Iris pigment epithelial cell (primary cell): ENCODE measurements at places on chromosomes 3 and 15.

DNA sequence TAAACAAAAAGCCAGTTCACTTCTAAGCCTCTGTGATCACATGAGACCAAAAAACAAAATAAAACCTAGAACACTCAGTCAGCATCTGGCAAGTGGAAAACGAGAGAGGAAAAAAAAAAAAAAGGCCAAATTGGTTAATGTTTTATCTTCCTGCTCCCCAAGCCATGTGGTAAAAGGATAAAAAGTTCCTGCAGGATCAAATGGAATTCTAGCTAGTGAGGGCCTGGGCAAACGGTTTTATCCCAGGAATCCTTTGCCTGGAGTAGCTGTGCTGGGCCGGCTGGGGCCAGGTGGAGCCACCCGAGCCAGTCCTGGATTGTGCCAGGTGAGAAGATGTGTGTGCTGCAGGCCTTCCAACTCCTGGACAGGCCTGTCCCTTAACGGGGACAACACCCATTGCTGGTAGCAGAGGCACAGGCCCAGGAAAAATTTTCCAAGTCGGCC lies 13.2 kb downstream of the SMAD6 start:
- no peak for DNase-seq

DNA sequence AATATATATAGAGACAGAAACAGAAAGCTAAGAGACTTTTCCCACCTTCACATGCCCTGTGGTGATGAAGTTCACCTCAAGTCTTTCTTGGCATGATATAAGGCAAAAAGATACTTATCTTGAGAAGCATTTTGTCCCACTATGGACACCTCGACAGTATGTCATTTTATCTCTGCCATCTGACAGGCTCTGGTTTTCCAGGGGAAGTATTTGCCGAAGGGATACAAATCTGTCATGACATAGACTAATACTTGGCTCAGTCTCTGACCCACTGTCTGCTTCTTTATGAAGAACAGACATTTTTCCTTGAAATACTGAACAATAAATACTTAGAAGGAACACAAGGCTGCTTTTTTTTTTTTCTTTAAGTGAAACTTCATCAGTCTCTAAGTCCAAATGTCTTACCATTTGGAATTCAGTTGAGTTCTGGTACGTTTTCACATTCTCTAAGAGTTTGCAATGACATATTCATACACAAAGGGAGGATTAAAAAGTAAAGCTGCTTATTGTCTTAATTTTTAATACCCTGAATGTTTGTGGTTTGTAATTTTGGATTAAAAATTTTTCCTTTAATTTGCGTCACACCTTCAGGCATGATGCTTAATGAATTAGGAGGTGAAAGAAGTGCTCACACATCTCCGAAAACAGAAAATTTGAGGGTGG lies 87.8 kb upstream of the LMOD3 start:
- no peak for DNase-seq

GRCh38 chr3:130895690-130896488 lies 2.0 kb downstream of the ATP2C1 start:
- DNase-seq: peak; percentile 25

DNA sequence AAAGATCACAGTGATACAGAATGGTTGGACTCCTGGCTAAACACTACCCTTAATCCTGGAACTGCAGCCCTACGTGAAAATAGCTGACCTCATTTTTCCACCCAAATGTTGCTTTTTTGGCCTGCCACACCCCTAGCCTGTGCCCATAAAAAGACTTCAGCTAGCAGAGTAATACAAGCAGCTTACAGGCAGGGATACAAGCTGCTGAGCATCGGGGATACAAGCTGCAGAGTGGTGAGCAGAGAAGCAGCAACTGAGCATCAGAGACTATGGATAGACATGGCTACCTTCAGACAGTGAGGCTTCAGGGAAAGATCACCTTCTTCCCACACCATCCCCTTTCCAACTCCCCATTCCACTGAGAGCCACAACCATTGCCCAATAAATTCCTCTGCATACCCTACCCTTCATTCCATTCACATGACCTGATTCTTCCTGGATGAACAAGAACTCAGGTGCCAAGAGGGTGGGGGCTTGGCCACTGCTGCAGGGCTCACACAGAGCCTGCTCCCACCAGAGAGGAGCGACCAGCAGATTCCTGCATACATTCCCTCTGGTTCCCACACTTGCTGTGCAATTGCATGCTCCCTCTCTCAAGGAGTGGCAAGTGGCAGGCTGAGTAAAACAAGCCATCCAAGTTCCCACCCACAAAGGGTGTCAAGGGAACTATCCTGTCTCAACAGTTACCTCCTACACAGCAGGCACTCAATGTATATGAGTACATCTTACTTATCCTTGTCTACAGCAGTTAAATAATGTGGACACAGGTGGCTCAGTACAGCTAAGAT lies 217.5 kb downstream of the ALCAM start:
- DNase-seq: peak; percentile 26

- DNase-seq: no peak
These were observed 36.6 kb upstream of the CD47 start for GRCh38 chr3:108127301-108127988.

DNA sequence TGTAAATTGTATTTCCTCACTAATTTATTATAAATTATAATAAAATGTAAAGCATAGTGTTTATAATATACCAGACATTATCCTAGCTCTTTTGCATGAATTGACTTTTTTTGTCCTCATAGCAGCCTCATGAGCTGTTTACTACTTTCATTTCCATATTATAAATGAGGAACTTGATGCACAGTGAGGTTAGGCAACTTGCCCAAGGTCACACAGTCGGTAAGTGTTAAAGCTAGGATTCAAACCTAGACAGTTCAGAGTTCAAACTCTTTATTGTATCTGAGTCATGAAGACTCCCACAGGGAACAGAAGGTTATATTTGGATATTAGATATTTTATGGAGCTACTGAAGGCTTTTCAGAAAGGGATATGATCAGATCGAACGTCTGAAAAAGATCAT lies 322.2 kb upstream of the SATB1 start:
- DNase-seq: no peak

- DNase-seq: no peak
These were observed 11.4 kb upstream of the MEX3B start for GRCh38 chr15:82056958-82057823.

DNA sequence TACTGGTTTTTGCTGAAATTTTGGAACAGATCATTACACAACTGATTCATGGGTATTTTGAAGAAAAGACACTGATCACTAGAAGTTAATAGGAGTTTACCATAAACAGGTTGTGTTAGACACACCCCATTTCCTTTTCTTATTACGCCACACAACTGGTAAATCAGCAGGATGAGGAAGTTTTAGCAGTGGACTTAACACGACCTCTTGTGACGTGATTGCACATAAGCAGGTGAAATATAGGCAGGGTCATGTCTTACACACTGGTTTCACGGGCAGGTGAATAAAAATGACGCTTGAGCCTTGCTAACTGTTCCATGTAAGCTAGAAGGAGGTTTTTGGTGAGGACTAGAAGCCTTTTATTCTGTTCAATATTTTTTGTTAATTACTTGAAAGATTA lies 27.1 kb upstream of the TPRG1 start:
- peak; percentile 61 for DNase-seq

DNA sequence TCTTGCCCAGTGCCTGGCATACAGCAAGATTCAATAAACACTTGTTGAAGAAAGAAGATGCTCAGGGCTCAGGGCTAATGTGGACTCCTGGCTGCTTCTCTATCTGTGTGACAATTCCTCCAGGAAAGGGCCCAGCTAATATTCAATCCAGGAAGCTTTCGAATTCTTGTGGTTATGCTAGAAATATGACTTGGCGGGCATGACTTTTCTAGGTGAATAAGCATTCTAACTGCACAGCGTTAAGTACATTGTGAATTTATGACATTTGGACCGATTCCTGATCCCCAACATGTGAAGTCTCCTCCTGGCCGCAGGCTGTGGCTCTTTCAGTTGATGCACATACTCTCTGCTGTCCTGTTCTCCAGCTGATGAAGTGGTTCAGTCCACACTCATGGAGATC lies 117.0 kb downstream of the IMPG2 start:
- peak; percentile 54 for DNase-seq

GRCh38 chr3:66998904-66999235 lies 763 bp downstream of the KBTBD8 start:
- DNase-seq: no peak

GRCh38 chr3:141150931-141151330 lies 80.7 kb upstream of the PXYLP1 start:
- DNase-seq: no peak
